ENCODE measurements at places on chromosomes 6 and 20. TPM values are rescaled to one million over a fixed set of nuclear protein-coding genes. Genes with fewer than 3 reads are reported as not detected.

DNA sequence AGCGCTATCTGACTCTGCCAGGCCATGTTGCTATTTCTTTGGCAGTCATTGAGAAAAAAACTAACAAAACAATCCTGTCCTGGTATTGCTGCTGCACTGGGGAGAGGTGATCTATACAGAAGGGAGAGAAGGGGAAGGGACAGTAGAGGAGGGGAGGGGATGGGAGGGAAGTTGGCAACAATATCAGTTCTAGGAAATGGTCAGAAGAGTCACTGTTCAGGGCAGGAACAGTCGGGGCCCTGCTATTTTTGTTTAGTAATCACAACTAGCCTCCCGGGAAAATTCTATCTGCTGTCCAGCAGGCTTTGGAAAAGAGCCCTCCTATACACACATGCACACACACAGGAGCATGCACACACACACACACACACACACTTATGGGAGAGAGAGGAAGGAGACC lies 142.3 kb upstream of the CARMIL1 start:
- DNase-seq: peak; percentile 54

- no peak for DNase-seq
Observed at GRCh38 chr6:146884728-146885127, 286.0 kb downstream of the ADGB start.

Gene PCIF1
- 27.2 TPM for total RNA-seq

DNA sequence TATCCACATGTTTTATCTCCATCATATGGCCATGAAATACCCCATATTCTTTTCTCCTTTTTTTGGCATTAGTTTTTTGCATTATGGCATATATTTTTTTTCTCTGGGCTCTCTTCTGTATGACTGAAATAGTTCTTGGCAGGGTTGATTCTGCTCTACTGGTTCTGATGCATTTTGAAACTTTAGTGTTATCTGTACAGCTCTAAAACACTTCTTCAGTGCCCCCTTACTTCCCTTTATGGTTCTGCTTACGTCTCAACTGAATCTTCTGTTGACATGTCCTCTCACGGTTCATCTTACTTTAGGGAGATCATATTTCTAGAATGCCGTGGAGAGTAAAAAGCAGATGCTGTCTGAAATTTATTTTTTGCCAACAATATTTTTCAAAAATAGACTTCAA lies 23.2 kb upstream of the TXNDC5 start:
- no peak for DNase-seq

GRCh38 chr20:52294106-52294628 lies 102.6 kb upstream of the ZFP64 start:
- peak; percentile 37 for DNase-seq

Gene FOXA2
- not detected for total RNA-seq

DNA sequence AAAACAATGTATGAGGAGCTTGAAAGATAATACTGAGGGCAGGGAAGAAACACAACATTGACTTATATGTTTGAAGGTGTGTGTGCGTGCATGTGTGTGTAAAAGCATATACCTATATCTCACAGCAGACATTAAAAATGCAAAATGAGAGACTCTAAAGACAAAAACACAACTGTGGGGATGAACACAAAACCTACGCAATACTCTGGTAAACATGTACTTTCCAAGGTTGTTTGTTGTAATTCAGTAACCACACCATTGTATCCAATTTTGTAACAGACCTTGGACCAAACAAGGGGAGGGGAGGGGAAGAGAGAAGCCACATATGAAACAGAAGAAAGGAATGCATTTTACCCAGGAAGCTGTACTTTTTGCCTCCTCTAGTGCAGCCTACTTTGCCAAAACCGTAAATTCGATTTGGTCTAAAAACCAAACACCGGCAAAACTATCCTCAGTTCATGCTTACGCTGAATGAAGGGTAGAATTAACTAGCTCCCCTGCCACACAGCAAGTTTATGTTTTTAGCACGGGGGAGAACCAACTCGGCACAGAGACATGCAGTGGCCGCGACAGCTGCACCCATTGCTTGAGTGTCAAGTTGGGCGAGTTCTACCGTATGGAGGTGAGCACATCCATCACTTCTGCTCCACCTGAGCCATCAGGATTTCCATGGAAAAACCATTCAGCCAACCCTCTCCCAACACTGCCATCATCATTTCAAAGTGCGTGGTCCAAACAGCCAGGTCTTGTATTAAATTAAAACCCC lies 50.0 kb downstream of the CNKSR3 start:
- DNase-seq: no peak

DNA sequence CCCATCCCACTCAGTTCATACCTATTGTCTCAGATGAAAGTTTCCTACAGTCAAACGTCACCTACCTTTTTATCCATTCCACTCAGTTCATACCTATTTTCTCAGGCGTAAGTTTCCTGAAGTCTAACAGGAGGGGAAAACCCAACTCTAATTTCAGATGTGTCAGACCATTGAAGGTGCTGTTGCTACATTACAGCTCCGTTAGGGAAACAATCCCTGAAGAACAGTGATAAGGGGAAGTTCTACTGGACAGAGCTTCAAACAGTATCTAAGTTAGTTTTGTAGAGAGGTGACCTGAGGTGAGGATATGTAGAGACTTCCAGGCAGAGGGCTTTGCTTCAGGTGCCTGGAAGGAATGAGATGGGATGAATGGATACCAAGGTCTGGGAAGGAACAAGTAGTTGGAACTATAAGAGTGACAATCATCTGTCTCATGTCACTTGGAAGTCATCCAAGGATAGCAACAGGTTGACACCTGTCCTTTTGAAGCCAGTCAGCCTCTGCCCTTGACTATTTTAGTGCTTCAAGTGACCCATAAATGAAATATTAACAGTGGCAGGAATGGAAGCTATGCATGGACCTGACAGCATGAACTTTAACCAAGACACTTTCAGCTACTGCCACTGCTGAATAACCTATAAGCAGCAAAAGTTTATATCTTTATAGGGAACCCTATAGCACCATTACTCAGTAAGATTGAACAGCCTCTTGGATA lies 191.6 kb upstream of the MOCS1 start:
- no peak for DNase-seq

- peak; percentile 67 for DNase-seq
Observed at GRCh38 chr6:139402876-139403386, 28.5 kb upstream of the CITED2 start.

Gene HRH3
- total RNA-seq: not detected

Gene ABHD16B
- not detected for total RNA-seq

- DNase-seq: no peak
Observed at GRCh38 chr20:47356220-47356525, 326 bp downstream of the ZMYND8 start.

GRCh38 chr20:22866812-22867341 lies 168.2 kb upstream of the SSTR4 start:
- peak; percentile 48 for DNase-seq

DNA sequence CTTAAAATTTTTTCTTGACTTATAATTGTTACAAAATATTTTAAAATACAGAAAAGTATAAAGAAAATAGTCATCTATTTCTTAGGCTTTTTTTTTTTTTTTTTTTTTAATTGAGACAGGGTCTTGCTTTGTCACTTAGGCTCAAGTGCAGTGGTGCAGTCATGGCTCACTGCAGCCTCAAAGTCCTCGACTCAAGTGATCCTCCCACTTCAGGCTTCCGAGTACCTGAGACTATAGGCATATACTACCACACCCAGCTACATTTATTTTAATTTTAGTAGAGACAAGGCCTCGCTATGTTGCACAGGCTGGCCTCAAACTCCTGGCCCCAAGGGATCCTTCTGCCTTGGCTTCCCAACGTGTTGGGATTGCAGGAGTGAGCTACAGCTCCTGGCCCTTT lies 5.3 kb upstream of the ACAT2 start:
- no peak for DNase-seq

DNA sequence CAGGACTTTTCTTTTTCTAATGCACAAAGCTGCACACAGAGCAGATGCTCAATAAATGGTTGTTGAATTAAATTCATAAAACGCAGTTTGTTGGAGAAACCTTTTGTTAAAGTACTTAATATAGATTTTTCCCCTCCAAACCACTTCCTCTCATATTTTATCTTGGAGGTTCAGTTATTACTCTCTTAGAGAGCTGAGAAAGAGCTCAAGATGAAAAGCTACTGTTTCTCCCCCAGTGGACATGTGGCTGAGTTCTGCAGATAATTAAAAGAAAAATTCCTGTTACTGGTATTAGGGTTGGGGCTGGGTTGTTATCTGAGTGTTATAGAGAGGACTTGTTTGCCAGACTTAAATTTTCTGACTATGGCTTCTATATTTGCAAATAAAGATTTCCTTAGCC lies 294.0 kb downstream of the TBC1D7 start:
- no peak for DNase-seq

Gene TMEM170B
- 4.1 TPM for total RNA-seq

GRCh38 chr6:92111386-92111785 lies 1308.0 kb downstream of the EPHA7 start:
- DNase-seq: no peak

Gene GPX5
- not detected for total RNA-seq

Gene SAYSD1
- 9.0 TPM for total RNA-seq

Gene BPIFB2
- total RNA-seq: not detected
